Smooth muscle cell of the umbilical artery (primary cell): ENCODE measurements at places on chromosomes 7 and 10. TPM values are rescaled to one million over a fixed set of nuclear protein-coding genes. Genes with fewer than 3 reads are reported as not detected.

AKR1C4 gene
- not detected in 2 replicates for total RNA-seq

KCND2 gene
- 0.18 and 0.89 TPM in 2 replicates for total RNA-seq

LBX1 gene
- total RNA-seq: not detected in 2 replicates

SPDYE11 gene
- total RNA-seq: not detected in 2 replicates

AUTS2 gene
- total RNA-seq: 2.1 and 12.3 TPM in 2 replicates

OR9A2 gene
- total RNA-seq: not detected in 2 replicates

GNAI1 gene
- 32.8 and 78.1 TPM in 2 replicates for total RNA-seq

GRM3 gene
- total RNA-seq: not detected in 2 replicates

AGR2 gene
- total RNA-seq: not detected in 2 replicates

SFTPA2 gene
- not detected in 2 replicates for total RNA-seq

AMPH gene
- 1.4 and 2.4 TPM in 2 replicates for total RNA-seq

RAB11FIP2 gene
- 19.0 and 24.6 TPM in 2 replicates for total RNA-seq

CYP2E1 gene
- 0.60 and 0.89 TPM in 2 replicates for total RNA-seq

PILRA gene
- total RNA-seq: 0.89 TPM in 1 of 2 replicates, not detected in the other

PCDH15 gene
- under 0.01 and 0.05 TPM in 2 replicates for total RNA-seq

IDI2 gene
- total RNA-seq: not detected in 2 replicates

ATP5F1C gene
- total RNA-seq: 187 and 197 TPM in 2 replicates

TMEM229A gene
- not detected in 2 replicates for total RNA-seq

ADO gene
- 25.8 TPM in 2 replicates for total RNA-seq

PDK4 gene
- under 0.01 TPM in 1 of 2 replicates, not detected in the other for total RNA-seq

FOXI2 gene
- not detected in 2 replicates for total RNA-seq

LLCFC1 gene
- total RNA-seq: not detected in 2 replicates

ASAH2 gene
- 0.59 and 2.3 TPM in 2 replicates for total RNA-seq

LRIT1 gene
- total RNA-seq: not detected in 2 replicates

EPDR1 gene
- total RNA-seq: 21.7 and 32.8 TPM in 2 replicates

SPDYE2B gene
- not detected in 2 replicates for total RNA-seq

REEP3 gene
- 49.0 and 64.9 TPM in 2 replicates for total RNA-seq

LEP gene
- not detected in 2 replicates for total RNA-seq

BAMBI gene
- total RNA-seq: 9.8 and 128 TPM in 2 replicates
